ENCODE measurements at places on chromosomes 6 and 20.

DNA sequence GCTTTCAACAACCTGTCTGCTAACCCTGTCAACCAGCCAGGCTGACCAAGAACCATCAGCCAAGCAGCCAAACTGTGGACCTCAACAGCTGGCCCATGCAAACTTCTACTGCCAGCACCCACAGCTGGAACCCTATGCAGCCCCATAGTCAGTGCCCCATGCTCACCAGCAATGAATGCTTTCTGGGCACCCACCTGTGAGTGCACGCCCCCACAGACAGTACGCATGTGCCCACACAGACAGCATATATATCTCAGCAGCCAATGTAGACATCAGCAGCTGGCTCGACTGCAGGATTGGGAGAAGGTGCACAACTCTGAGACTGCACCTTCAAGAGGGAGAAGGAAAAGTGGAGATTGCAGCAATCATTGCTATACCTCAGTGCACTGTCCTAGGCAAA lies 1534.6 kb downstream of the GRIK2 start:
- DNase-seq: no peak

GRCh38 chr6:67908379-67908778 lies 726.7 kb upstream of the ADGRB3 start:
- no peak for DNase-seq

- DNase-seq: no peak
Measured at GRCh38 chr20:50913690-50914375, 17.4 kb downstream of the ADNP start.

GRCh38 chr6:142892254-142893021 lies 52.5 kb downstream of the HIVEP2 start:
- no peak for DNase-seq

- DNase-seq: no peak
Measured at GRCh38 chr6:28282926-28283325, 1.6 kb downstream of the PGBD1 start.

DNA sequence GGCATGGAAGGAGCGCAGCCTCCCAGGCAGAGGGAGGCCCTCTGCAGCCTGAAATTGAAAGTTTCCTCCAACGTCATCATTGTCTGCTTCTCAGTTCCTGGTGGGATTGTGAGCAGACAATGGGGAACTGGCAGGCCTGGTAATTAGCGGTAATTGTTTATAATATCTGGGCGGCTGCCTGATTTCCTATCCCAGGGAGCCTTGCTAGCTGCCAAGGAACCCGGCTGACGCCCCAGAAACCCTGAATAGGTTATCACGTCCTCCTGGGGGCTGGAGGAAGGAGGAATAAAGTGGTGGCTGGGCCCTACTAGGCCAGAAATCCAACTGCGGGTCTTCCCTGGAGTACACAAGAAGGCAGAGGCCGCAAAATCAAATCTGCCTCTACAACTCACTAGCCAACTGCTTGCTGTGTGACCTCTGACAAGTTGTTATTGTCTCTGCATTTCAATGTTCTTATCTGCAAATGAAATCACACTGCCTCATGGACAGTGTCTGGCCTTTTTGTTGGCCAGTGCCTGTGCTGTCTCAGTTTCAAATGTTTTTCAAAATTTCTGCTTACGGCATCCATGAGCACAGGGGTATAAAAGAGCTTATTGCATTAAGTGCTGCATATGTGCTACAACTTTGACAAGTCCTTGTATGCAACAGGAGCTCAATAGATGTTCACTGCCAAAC lies 16.9 kb downstream of the KCNK15 start:
- no peak for DNase-seq

DNA sequence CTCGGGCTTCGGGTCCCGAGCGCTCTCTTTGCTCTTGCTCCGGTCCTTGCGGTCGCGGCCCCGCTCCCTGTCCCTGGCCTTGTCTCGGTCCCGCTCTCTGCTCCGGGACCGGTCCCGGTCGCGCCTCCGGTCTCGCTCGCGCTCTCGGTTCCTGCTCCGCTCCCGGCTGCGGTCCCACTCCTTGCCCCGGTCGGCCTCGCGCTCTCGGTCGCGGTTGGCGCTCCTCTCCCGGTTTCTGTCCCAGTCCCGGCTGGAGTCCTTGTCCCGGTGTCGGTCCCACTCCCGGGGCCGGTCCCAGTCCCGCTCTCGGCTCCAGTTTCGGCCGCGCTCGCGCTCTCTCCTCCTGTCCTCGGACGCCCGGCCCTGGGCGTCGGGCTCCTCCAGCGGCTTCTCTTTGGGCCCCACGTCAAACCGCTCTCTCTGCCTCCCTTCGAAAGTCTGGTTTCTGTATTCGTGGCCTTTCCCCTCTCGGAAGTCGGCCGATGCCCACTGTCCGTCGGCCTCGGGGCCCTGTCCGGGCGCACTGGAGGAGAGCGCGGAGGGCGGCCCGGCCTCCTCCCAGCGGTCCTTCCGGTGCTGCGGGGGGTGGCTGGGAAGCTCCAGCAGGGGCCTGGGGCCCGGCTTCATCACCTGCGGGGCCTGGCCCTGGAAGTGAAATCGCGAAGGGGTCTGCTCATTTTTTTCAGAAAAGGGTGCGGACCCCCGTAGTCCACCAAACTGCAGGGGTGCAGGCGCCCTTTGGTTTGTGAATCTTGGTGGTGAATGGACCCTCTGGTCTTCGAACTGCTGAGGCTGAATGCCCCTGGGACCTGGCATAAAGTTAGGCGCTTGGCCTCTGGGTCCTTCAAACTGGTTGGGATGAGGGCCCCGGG lies 17.9 kb upstream of the TCFL5 start:
- no peak for DNase-seq

DNA sequence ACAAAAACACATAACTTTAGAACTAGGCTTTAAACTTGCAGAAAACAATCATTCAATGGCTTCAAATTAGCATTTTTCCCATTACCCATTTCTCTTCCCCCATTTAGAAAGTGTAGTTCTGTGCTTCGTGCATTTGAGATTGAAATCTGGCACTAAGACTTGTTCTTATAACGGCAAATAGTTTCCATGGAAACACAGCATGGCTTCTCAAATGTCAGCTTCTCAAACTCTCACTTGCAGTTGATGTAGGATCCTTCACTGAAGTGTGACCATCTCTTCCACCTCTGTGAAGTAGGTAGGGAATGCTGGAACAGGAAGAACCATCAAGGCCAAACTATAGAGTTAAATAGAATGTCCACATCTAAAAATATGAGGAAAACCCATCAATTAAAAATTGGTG lies 52.2 kb downstream of the MANEA start:
- DNase-seq: peak; percentile 51

- DNase-seq: no peak
Measured at GRCh38 chr6:64146876-64147275, 511.3 kb downstream of the PHF3 start.

DNA sequence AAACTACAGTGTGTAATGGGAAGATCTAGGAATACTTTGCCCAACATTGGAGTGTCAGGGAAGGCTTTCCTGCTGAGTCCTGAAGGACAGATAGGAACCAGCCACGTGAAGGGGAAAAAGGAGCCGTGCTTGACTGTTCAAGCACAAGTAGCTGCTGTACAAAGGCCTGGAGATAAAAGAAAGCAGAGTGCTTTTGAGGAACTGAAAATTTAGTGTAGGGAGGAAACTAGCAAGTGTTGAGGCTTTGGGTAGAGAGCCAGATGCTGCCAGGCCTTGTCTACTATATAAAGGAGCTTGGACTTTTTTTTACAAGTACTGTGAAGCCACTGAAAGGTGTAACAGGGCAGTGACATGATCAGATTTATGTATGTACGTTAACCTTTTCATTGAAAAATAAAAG lies 39.0 kb downstream of the DSE start:
- DNase-seq: no peak

DNA sequence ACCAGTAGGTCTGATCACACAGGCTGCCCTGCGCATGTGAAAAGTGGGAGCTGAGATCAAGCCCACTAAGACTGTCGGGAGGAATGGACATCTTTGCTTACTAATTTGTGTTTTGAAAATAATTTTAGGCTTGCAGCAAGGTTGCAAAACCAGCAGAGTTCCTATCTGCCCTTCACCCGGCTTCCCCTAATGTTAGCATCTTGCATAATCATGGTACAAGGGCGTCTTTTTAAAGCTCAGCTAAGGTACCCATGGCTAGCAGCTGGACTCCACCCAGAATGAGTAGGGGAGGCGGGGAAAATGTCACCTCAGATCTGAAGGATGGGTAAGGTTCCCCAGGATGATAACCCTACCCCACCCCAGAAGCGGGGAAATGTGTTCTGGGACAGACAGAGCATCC lies 25.3 kb upstream of the BMP7 start:
- DNase-seq: no peak

GRCh38 chr6:36033935-36034334 lies 6.3 kb downstream of the MAPK14 start:
- DNase-seq: no peak

- DNase-seq: no peak
Measured at GRCh38 chr20:40304119-40304613, 384.9 kb downstream of the MAFB start.

GRCh38 chr6:3719462-3720308 lies 31.8 kb downstream of the PXDC1 start:
- DNase-seq: no peak

DNA sequence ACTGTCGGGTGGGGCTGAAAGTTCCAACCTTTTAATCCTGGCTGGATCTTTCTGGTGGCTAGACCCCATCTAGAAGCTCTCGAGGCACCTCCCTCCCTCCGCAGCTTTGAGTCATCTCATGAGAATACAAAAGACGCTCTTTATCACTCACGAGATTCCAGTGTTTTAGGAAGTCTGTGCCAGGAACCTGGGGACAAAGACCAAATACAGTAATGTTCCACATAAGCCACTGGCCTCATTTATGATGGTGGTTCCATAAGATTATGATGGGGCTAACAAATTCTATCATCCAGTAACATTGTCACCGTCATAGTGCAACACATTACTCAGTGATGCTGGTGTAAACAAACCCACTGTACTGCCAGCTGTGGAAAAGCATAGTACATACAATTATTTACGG lies 48.7 kb downstream of the NCOA7 start:
- no peak for DNase-seq

GRCh38 chr6:150250826-150251225 lies 108.0 kb downstream of the PPP1R14C start:
- DNase-seq: no peak

GRCh38 chr6:43913375-43914271 lies 143.6 kb downstream of the VEGFA start:
- DNase-seq: no peak

DNA sequence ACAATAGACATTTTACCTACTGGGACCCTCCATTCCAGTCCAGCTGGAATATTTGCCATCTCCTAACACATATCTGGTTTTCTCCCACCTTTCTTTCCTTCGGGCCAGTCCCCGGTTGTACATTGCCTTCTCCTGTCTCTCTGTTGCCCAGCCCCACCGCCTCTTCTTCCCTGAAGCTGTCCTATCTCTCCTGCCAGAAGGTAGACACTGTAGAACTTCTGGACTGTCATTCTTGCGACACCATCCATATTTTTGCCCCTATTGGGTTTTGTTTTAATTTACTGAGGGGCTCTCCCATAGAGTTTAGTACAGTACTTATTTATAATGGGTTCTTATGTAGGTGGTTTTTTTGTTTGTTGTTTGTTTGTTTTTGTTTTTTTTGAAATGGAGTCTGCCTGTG lies 4.9 kb downstream of the PTK7 start:
- no peak for DNase-seq

GRCh38 chr6:70684794-70685493 lies 17.3 kb downstream of the SMAP1 start:
- DNase-seq: no peak

DNA sequence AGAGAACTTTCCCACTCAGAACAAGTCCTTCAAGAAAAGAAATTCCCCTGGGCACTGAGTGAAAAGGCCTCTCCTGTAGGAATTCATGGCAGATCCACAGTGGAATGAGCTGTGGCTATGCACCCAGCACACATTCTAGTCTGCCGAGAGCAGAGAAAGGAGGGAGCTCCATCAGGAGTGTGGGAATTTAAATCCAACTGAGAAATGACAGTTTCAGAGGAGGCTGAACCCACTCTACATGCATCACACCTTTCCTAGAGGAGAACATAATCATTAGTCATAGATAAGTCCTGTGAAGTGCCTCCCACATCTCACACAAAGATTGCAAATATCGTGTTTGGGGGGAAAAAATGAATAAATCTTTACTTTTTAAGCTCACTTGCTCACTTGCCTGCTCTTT lies 530.2 kb upstream of the HTR1E start:
- DNase-seq: no peak

GRCh38 chr6:109456111-109456583 lies 575 bp upstream of the MICAL1 start:
- DNase-seq: no peak

DNA sequence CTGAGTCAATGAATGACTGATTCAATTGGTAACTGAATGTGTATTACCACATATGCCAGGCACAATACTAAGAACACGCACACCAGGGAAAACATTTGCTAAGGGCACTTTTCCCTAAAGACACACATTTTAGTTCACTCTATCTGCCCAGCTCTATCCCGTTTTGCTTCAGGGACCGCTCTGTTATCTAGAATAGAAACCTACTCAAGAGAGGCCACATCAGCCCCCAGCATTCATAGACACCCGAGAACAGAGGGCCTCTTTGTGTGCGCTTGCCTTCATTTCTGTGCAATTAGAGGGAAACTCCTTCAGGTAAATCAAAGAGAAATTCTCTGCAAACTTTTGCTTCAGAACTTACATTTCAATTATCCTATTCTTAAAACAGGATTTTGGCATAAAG lies 50.3 kb downstream of the DZANK1 start:
- DNase-seq: no peak

DNA sequence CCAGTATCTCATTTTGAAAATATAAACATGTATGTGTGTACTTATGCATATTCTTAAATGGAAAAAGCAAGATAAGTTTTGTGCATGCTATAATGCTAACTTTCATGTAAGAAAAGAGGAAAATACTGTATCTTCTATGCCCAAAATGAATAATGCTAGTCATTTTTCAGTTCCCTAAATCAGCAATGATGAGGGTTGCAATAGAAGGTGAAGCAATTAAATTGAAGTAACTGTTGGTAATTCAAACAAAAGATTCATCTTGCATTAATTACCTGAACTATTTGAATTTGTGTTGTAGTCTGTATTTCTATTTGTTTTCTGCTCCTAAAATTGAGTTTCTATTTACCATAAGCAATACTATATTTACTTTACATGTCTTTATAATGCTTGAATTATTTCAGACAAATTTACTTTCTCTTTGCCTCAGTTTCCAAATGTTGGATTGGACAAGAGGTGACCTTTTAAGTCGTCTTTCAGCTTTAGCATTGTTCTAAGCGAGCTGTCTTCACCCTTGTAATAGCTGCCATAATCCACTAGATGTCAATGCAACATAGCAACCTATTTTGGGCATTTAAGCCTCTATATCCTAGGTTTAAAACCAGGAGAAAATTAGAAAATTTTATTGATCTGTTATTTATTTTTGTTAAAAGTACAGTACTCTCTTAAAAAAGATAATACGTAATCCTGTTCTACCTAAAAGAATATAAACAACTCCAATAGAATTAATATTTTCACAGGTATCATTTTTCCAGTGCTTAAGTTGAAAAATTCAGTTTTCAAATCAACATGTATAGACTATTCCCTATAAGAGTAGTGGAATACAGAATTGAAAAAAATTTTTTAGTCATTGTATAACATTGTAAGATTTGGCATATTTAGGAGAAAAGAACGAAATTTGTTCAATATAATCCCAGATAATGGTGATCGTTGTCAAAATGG lies 52.3 kb upstream of the IFNGR1 start:
- peak; percentile 45 for DNase-seq
